Ascending aorta (tissue), 2 donors: ENCODE measurements at places on chromosomes 6 and 20. TPM values are rescaled to one million over a fixed set of nuclear protein-coding genes. Genes with fewer than 3 reads are reported as not detected.

DNA sequence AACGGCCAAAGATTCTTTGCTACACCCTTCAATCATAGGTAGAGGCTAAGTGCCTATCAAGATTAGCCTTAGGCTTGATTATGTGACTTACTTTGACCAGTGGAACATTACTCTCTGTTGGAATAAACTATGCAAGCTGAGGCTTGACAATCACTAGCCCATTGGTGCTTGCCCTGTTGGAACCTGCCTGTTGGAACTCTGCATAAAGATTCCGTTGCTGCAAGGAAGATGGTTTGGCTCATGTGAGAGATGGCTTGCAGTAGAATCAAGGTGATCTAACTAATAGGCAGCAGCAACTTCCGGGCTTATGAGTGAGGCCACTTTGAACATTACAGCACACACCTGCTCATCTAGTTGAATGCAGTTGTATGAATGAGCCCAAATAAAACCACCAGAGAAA, 227.7 kb upstream of the TSHZ2 start:
- H3K4me3 ChIP-seq: no peak overlapping the region
- H3K36me3 ChIP-seq: no peaks in the 10 kb centered on the region
- DNase-seq: no peak
- no peaks in the 10 kb centered on the region for H3K4me1 ChIP-seq
- no peaks in the 10 kb centered on the region for H3K27me3 ChIP-seq

DNA sequence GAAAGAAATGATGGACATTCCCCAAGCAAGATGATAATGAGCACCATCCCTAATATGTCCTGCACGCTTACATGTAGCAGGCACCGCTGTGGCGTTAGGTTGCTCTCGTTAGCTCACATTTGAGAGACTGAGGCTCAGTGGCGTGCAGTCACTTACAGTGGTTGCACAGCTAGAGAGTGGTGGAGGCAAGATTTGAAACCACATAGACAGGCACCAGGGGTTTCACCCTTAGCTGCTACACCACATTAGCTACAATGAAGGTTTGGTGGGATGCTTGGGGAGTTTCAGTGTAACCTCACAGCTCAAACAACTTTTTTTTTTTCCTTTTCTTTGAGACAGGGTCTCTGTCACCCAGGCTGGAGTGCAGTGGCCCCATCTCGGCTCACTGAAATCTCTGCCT, 3.7 kb downstream of the COX4I2 start:
- no peaks in the 10 kb centered on the region for H3K4me1 ChIP-seq
- no peak for DNase-seq
- H3K4me3 ChIP-seq: no peak overlapping the region
- H3K36me3 ChIP-seq: no peaks in the 10 kb centered on the region
- H3K27ac ChIP-seq: no peak overlapping the region

- H3K36me3 ChIP-seq: peaks cover 16% of the 10 kb centered on the region
- no peak for DNase-seq
- no peaks in the 10 kb centered on the region for H3K27me3 ChIP-seq
- H3K4me1 ChIP-seq: no peaks in the 10 kb centered on the region
These were observed 11.9 kb downstream of the CCDC167 start for GRCh38 chr6:37487591-37488380.

MLIP gene
- not detected for total RNA-seq

MANEA gene
- 1.9 TPM for total RNA-seq
